ENCODE measurements at places on chromosomes 6 and 20. TPM values are rescaled to one million over a fixed set of nuclear protein-coding genes. Genes with fewer than 3 reads are reported as not detected.

C6orf141 gene
- polyA plus RNA-seq, result 0.72 TPM

TXLNB gene
- 48.7 TPM for polyA plus RNA-seq

HSPA12B gene
- polyA plus RNA-seq, result 8.9 TPM

PDE10A gene
- 3.8 TPM for polyA plus RNA-seq

C6orf52 gene
- polyA plus RNA-seq, result 0.29 TPM

CD2AP gene
- 5.7 TPM for polyA plus RNA-seq
